Hair follicle dermal papilla cell (primary cell): ENCODE measurements at places on chromosomes 12 and 14. TPM values are rescaled to one million over a fixed set of nuclear protein-coding genes. Genes with fewer than 3 reads are reported as not detected.

Gene FGD4
- 10.1 and 11.5 TPM in 2 replicates for total RNA-seq

Gene SMCO2
- not detected in 2 replicates for total RNA-seq

Gene LBHD2
- total RNA-seq = not detected in 2 replicates

Gene LRFN5
- total RNA-seq = 0.16 TPM in 1 of 2 replicates, not detected in the other

Gene CDKL1
- 14.2 and 35.0 TPM in 2 replicates for total RNA-seq

Gene FSCB
- not detected in 2 replicates for total RNA-seq

Gene TXNRD1
- total RNA-seq = 217 and 248 TPM in 2 replicates

Gene DAD1
- total RNA-seq = 172 and 225 TPM in 2 replicates

Gene HOXC4
- total RNA-seq = 0.16 and 0.24 TPM in 2 replicates

Gene CIT
- 33.8 and 44.3 TPM in 2 replicates for total RNA-seq

Gene PROX2
- total RNA-seq = 0.12 and 0.16 TPM in 2 replicates

Gene ALDH6A1
- total RNA-seq = 29.5 and 31.3 TPM in 2 replicates

Gene USP44
- total RNA-seq = under 0.01 and 0.12 TPM in 2 replicates

Gene AKAP5
- 0.36 and 0.65 TPM in 2 replicates for total RNA-seq

Gene TMEM116
- total RNA-seq = 7.2 and 9.4 TPM in 2 replicates

Gene RASSF3
- 22.3 and 25.8 TPM in 2 replicates for total RNA-seq

Gene DNAI7
- total RNA-seq = 0.12 TPM in 1 of 2 replicates, not detected in the other

Gene PIANP
- total RNA-seq = 0.24 and 2.1 TPM in 2 replicates

Gene HSPB8
- 1.1 and 5.5 TPM in 2 replicates for total RNA-seq

Gene PTCSC3
- total RNA-seq = not detected in 2 replicates

Gene MAP1LC3B2
- total RNA-seq = 0.36 and 0.49 TPM in 2 replicates

Gene ENDOU
- total RNA-seq = under 0.01 and 0.49 TPM in 2 replicates

Gene WASHC3
- 69.9 and 93.9 TPM in 2 replicates for total RNA-seq

Gene HAL
- total RNA-seq = 0.12 and 0.16 TPM in 2 replicates

Gene GPATCH2L
- total RNA-seq = 70.3 and 72.2 TPM in 2 replicates

Gene SLC35F4
- not detected in 2 replicates for total RNA-seq
